ENCODE measurements at places on chromosomes 1 and 21.

GRCh38 chr1:160910170-160910750 is 25.3 kb upstream of the ITLN1 start:
- no peak for DNase-seq

DNA sequence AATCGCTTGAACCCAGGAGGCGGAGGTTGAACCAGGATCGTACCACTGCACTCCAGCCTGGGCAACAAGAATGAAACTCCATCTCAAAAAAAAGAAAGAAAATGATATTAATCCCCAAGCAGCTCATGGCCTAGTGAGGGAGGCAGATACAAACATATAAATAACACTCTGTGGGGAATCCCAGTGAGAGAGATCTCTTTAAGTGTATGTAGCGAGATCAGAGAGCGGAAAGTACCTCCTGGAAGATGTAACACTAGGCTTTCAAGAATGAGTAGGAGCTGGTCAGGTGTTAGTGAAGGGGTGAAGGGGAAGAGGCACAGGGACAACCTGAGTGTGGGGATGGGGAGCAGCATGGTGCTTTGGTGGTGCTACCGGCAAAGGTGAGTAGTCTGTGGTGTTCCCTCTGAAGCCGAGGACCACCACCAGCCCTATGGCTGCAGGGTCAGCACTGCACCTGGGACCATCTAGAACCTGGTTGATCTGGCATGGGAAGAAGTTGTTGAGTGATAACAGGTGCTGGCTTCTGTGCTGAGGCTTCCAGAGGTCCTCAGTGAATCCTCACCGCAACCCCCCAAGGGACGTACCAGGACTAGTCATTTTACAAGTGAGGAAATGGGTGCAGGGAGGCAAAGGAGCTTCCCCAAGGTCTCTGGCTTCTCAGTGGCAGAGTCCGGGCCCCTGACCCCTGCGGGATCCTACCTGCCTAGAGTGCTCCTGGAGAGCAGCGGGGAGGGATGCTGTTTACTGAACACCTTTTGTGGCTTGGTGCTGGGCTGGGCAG is 367.6 kb upstream of the VAMP3 start:
- DNase-seq = no peak

GRCh38 chr1:213572912-213573647 is 414.7 kb upstream of the PROX1 start:
- DNase-seq = no peak

DNA sequence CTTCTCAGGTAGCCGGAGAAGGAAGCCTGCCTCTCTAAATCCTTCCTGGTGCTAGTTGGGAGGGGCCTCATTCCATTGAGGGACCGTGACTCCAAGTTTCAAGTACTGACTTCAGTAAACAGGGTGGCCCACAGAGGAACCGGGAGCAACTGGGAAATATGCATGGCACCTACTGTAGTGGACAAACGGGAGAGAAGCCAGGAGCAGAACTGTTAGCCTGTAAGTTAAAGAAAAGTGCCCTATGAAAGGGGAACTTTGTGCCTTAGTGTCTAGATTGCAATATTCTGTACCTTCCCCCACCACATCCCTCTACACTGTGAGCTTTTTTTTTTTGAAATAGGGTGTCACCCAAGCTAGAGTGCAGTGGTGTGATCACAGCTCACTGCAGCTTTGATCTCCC is 33.2 kb upstream of the KANK4 start:
- DNase-seq = no peak

GRCh38 chr1:93995837-93996536 is 86.8 kb upstream of the GCLM start:
- no peak for DNase-seq

- DNase-seq = no peak
Observed at GRCh38 chr21:46191686-46192575, 7.7 kb upstream of the SPATC1L start.

GRCh38 chr1:180255536-180256340 is 25.7 kb downstream of the LHX4 start:
- DNase-seq = no peak

- DNase-seq = peak; percentile 49
Observed at GRCh38 chr1:68231627-68232288, 565 bp downstream of the WLS start.

DNA sequence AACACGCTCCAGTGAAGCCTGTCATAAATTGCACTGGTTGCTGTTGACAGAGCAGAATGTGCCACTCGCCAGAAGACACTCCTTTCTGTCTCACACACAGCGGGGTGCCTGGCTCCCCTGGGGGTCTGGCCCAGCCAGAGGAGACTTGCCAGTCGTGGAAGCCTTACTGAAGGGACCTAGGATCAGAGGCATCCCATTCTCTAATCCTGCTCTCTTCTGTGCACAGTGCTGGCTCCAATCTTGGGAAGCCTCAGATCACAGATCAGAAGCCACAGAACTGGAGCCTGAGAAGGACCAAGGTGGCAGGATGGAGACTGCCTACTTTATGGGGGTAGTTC is 1.4 kb downstream of the SLC9A1 start:
- no peak for DNase-seq

DNA sequence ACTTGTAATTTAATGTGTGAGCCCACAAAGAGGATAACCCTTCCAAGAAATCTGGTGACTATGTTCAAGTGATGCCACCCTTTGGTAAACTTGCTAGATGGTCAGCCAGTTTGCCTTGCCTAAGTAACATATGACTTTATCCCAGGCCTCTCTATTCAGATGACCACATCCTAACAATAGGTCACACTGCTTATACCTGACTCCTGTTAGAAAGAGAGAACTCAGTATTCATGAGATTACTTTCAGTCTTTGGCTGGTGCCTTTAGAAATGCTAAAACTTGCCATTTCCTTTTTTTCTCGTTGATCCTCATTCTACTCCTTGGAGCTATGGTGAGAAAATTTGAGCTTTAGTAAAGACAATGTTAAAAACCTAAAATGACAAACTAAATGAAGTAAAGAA is 28.5 kb upstream of the SERBP1 start:
- no peak for DNase-seq

Measured in foreskin melanocyte (primary cell).